Left lobe of liver (tissue), 2 donors: ENCODE measurements at places on chromosomes 16 and 17. TPM values are rescaled to one million over a fixed set of nuclear protein-coding genes. Genes with fewer than 3 reads are reported as not detected.

DNA sequence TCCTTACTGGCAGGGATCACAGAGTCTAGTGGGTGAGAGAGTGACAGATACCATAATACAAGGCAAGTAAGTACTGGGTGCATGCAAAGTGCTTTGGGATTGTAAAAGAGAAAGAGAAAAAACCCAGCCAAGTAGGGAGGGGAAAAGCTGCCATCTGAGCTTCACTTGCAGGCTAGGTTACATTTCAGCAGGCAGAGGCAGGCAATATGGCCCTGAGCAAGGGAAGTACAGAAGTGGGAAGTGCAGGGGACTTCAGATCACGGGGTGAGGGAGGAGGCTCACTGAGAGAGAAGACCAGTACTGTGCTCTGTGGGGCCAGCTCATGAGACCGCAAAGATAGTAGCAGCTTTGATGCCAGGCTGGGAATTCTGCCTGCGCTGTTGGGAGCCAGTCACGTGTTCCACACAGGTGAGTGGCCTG is 230.6 kb downstream of the MSI2 start:
- no peak for DNase-seq

DNA sequence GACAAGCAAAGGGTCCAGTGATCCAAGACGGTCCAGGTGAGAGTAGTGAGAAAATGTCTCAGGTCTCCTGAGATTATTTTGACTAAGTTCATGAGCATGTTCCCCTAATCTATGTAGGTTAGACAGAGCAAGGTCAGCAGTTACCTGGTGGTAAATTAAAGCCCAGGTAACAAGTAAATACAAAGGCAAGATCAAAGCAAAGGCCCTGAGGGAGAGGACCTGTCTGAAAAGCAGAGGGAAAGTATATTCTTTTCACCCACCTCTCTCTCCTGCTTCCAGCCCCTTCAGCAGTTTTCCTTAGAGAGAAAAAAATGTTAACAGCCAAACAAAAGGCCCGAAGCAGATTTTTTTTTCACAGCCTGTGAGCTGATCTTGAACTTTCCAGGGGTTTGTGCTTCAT is 302.7 kb downstream of the MAP2K6 start:
- DNase-seq, result no peak

GRCh38 chr17:21199856-21200255 is 14.1 kb downstream of the TMEM11 start:
- no peak for DNase-seq

- no peak for DNase-seq
Measured at GRCh38 chr17:47192554-47192953, 3.5 kb upstream of the CDC27 start.

DNA sequence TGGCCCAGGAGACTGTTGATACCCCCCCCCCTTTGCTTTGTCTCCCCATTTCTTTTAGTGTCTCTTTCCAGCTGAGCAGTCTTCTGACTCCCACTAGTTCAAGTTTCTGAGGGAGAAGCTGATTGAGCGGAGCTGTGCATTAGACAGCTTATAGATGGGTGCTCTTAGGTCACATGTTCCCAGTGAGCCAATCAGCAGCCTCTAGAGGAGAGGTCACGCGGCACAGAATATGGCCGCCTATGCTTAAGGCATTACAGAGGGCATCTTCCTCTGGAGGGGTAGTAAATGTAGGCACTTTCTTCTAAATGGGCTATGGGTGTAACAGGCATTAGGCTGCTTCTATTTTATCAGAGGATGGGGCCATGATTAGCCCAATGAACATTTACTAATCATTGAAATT is 131.6 kb downstream of the CDH13 start:
- no peak for DNase-seq

DNA sequence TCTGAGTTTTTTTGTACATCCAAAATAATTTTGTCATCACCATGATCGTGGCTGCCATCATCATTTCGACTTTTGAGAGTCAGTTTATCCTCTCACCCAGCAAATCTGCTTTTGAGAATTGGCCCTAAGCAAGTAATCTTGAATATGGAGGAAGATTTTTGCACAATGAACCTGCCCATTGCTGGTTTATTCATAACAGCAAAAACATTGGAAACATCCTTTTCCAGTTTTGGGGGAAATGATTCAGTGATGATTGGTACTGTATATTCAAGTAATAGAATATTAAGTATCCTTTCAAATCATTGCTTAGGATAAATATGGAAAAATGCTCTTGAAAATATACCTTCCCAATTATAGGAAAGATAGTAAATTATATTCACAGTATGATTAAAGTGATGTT is 53.1 kb downstream of the PRKCA start:
- DNase-seq, result no peak

- DNase-seq, result no peak
Measured at GRCh38 chr16:746637-747036, 5.8 kb upstream of the CIAO3 start.

GGT6 gene
- 0.35 TPM for total RNA-seq

TAT gene
- 2,689 TPM for total RNA-seq

RHOT2 gene
- 57.9 TPM for total RNA-seq
